ENCODE measurements at places on chromosomes 7 and 10. TPM values are rescaled to one million over a fixed set of nuclear protein-coding genes. Genes with fewer than 3 reads are reported as not detected.

DNA sequence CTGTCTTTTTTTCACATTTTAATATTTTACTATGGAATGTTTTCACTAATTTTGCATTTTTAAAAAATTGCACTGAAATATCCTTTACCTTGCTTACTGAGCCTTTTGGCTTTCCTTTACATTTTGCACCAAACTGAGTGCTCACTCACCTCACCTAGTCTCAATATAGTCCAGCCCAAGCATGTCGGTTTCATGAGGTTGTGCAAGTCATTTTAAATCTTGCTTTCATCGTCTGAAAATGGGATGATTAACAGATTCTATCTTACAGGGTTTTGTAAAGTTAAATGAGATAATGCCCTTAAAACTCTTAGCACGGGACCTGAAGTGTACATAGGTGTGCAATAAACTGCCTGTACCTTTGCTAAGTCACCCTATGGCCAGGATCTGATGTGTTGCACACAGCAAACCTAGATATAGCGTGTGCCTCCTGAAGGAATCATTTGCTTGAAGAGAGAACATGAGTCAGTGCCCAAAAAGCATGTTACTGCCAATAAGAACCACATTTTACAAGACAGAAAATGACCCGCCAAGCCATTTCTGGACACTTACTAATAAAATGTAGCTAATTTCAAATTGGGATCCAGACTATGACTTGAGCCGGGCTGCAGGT, 199.8 kb downstream of the JCAD start:
- no peak overlapping the region for H3K4me3 ChIP-seq
- no peaks in the 10 kb centered on the region for H3K36me3 ChIP-seq
- H3K4me1 ChIP-seq = peaks cover 45% of the 10 kb centered on the region
- peak; percentile 15 for DNase-seq

DNA sequence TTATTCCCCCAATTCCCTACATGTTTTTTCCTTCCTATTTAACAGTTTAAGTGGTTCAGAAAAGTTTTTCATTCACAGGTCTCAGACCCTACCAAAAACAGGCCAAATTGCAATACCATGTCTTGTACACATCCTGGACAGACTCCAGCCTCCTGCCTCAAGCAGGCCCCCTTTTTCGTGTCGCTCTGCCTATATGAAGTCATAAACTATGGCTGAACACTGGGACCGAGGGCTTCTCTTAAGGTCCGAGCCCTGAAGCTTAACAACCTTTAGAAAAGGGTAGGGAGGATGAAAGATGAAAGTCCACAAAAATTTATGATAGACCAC, 1.4 kb downstream of the FBXW4 start:
- peaks cover 61% of the 10 kb centered on the region for H3K4me1 ChIP-seq
- H3K4me3 ChIP-seq = peak overlapping the region; percentile 97
- H3K27me3 ChIP-seq = 0 out of 2 replicates have a peak, but pooled peaks cover 2% of the 10 kb centered on the region
- no peak for DNase-seq

DNA sequence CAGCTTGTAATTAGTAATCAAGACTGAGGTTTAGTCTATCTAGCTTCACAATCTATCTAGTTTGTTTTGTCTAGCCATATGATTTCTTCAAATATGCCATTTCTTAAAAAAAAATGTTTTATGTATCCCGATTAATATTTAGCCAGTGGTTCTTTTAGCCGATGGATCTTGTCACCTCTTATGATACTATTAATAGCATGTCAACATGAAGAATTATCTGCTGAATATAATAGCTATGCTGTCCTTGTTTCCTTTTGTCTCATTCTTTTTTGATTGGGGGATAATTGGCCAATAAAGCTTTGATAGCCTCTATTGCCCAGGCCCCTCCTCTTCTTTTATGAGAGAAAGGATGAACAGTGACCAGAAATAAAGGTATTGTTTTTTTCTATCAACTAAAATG, 32.8 kb downstream of the PTEN start:
- DNase-seq = no peak
- H3K27ac ChIP-seq = no peak overlapping the region
- peaks cover 26% of the 10 kb centered on the region for H3K4me1 ChIP-seq
- H3K4me3 ChIP-seq = no peak overlapping the region
- no peaks in the 10 kb centered on the region for H3K27me3 ChIP-seq

GRCh38 chr7:155173905-155174304, 103.8 kb downstream of the HTR5A start:
- no peaks in the 10 kb centered on the region for H3K4me1 ChIP-seq
- H3K27me3 ChIP-seq = peaks cover 18% of the 10 kb centered on the region
- H3K36me3 ChIP-seq = no peaks in the 10 kb centered on the region
- H3K27ac ChIP-seq = no peak overlapping the region
- no peak overlapping the region for H3K4me3 ChIP-seq

The TTYH3 gene
- total RNA-seq = 126 TPM

- H3K4me1 ChIP-seq = no peaks in the 10 kb centered on the region
- H3K36me3 ChIP-seq = no peaks in the 10 kb centered on the region
- no peak for DNase-seq
- no peak overlapping the region for H3K27ac ChIP-seq
Measured at GRCh38 chr10:132359305-132360040, 27.5 kb downstream of the LRRC27 start.

The TBX20 gene
- not detected for total RNA-seq

DNA sequence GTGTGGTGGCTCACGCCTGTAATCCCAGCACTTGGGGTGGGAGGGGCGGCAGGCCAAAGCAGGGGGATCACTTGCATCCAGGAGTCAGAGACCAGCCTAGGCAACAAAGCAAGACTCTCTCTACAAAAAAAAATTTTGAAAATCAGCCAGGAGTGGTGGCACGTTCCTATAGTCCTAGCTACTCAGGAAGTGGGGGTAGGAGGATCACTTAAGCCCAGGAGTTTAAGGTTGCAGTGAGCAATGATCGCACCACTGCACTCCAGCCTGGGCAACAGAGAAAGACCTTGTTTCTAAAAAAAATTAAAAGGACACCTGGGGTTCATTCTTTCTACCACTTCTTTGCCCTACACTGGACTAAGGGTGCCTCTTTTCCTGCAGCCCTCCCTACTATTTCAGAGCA, 15.1 kb downstream of the WAPL start:
- H3K27ac ChIP-seq = peak overlapping the region; percentile 70
- peak; percentile 16 for DNase-seq
- peaks cover 4% of the 10 kb centered on the region for H3K36me3 ChIP-seq
- no peaks in the 10 kb centered on the region for H3K27me3 ChIP-seq
- peak overlapping the region; percentile 64 for H3K4me3 ChIP-seq

- peak; percentile 10 for DNase-seq
- H3K4me1 ChIP-seq = no peaks in the 10 kb centered on the region
- H3K4me3 ChIP-seq = no peak overlapping the region
- H3K27me3 ChIP-seq = peaks cover 3% of the 10 kb centered on the region
Measured at GRCh38 chr10:104080762-104081161, 4.9 kb downstream of the COL17A1 start.

DNA sequence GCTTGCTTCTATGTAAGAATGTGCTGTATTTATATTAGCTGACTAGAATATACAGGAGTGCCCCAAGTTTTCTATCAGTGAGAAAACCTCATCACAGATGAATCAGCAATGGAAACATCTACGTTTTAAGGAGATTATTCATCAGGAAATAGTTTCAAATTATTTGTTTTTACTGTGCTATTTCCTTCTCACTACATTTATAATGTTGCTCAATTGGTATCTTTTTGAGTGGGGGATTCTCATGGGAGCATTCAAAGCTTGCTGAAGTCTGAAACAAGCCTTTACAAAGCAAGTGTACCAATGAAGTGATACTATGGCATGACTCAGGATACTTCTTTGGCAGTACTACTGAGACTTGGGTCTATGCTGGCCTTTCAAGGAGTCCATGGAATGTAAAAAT, 191.1 kb upstream of the SLC26A5 start:
- peak overlapping the region; percentile 51 for H3K4me3 ChIP-seq
- peak; percentile 84 for DNase-seq
- H3K27ac ChIP-seq = peak overlapping the region; percentile 90
- H3K36me3 ChIP-seq = peaks cover 5% of the 10 kb centered on the region
- H3K4me1 ChIP-seq = peaks cover 77% of the 10 kb centered on the region

DNA sequence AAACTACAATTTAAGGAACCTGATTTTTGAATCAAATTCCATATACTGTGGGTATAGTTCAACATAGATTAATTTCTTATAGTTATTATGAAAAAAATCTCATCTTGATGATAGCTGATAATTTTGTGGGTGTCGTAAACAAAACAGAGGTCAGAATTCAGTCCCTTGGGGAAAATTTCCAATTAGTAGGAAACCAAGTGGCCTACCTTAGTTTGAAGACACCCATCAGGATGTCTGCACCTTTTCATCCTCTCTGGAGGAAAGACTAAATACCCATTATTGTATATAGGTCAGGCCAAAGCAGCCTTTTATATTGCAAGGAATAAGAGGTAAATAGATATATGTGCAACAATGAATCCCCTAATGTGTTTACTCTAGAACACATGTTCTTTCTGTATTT, 6.4 kb downstream of the IKZF1 start:
- H3K27ac ChIP-seq = no peak overlapping the region
- no peaks in the 10 kb centered on the region for H3K36me3 ChIP-seq
- H3K27me3 ChIP-seq = peaks cover 3% of the 10 kb centered on the region
- H3K4me3 ChIP-seq = no peak overlapping the region
- no peaks in the 10 kb centered on the region for H3K4me1 ChIP-seq

DNA sequence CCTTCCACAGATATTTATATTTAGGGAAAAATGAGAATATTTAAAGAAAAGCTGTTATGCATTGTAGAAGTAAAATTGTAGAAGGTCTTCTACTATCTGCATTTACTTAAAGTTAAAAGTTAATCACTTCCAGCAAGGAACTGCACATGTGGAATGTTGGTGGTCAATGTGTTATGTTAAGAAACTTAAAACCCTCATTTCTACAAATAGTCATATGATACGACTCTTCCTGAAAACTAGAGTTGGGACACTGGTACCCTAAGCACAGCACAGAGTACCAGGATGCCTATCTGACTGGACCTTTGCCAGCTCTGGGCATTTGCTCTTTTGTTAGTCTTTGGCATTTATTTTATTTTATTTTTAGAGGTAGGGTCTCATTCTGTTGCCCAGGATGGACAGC, 524.2 kb upstream of the GALNT17 start:
- no peak for DNase-seq
- no peaks in the 10 kb centered on the region for H3K27me3 ChIP-seq
- no peak overlapping the region for H3K4me3 ChIP-seq

- no peaks in the 10 kb centered on the region for H3K4me1 ChIP-seq
- peak; percentile 90 for DNase-seq
- H3K4me3 ChIP-seq = peak overlapping the region; percentile 84
- peaks cover 5% of the 10 kb centered on the region for H3K27me3 ChIP-seq
- peaks cover 18% of the 10 kb centered on the region for H3K36me3 ChIP-seq
Measured at GRCh38 chr10:42367532-42368230, 270.7 kb downstream of the ZNF33B start.

GRCh38 chr7:42181566-42181965, 55.4 kb downstream of the GLI3 start:
- H3K36me3 ChIP-seq = peaks cover 22% of the 10 kb centered on the region
- H3K4me1 ChIP-seq = peaks cover 18% of the 10 kb centered on the region
- H3K27me3 ChIP-seq = no peaks in the 10 kb centered on the region
- H3K27ac ChIP-seq = no peak overlapping the region
- no peak overlapping the region for H3K4me3 ChIP-seq

The BUB3 gene
- total RNA-seq = 214 TPM

DNA sequence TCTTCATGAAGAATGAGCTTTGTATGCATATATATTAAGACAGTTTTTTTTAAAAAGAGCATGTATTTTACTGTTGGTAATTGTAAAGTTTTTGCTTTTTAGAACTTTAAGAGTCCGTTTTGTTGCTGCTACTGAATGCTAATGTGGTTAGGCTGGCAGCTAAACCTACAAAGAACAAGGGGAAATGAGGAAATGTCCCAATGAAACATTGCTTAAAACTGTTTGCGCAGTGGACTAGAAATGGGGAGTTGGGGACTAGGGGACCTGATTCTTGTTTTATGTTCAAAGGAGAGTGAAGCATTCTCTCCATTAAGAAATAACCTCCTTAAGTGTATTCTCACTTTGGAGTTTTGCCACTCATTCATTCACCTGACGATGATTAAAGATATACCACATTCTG, 5.7 kb downstream of the NRF1 start:
- H3K4me1 ChIP-seq = peaks cover 51% of the 10 kb centered on the region
- no peak for DNase-seq
- H3K27ac ChIP-seq = peak overlapping the region; percentile 12
- H3K4me3 ChIP-seq = peak overlapping the region; percentile 41
- peaks cover 14% of the 10 kb centered on the region for H3K36me3 ChIP-seq
